ENCODE measurements at places on chromosomes 11 and 22. TPM values are rescaled to one million over a fixed set of nuclear protein-coding genes. Genes with fewer than 3 reads are reported as not detected.

Gene ARHGEF17
- 44.7 TPM for total RNA-seq

Gene CRYBA4
- not detected for total RNA-seq

Gene SAA4
- not detected for total RNA-seq

Gene DBX1
- total RNA-seq = not detected

Gene CCDC15
- total RNA-seq = 3.6 TPM

Gene CXCR5
- total RNA-seq = not detected

Gene NRGN
- total RNA-seq = 0.58 TPM

Gene UPK3A
- not detected for total RNA-seq

Gene PAX6
- 0.33 TPM for total RNA-seq

Gene KIF18A
- 22.8 TPM for total RNA-seq

Gene CHADL
- 5.0 TPM for total RNA-seq

Gene H19
- 2.9 TPM for total RNA-seq

Gene TLCD5
- 9.4 TPM for total RNA-seq

Gene DAGLA
- 2.2 TPM for total RNA-seq

Gene GRM5
- total RNA-seq = not detected

Gene SNU13
- 83.4 TPM for total RNA-seq

Gene MYRF
- 0.17 TPM for total RNA-seq

Gene CEP126
- 2.6 TPM for total RNA-seq

Gene OR8D1
- not detected for total RNA-seq

Gene TSPAN18
- total RNA-seq = not detected

Gene SLC22A6
- total RNA-seq = not detected

Gene MMP13
- total RNA-seq = not detected

Gene OR4X1
- not detected for total RNA-seq

Gene OR8H1
- not detected for total RNA-seq

Gene TRIM22
- 179 TPM for total RNA-seq

Gene TEX54
- total RNA-seq = not detected

Gene ADORA2A
- 1.2 TPM for total RNA-seq

Gene SYT12
- not detected for total RNA-seq

Gene CALCB
- total RNA-seq = not detected

Gene SAA1
- total RNA-seq = not detected

Gene TTC28
- total RNA-seq = 31.4 TPM

Gene OR2AG1
- total RNA-seq = not detected

Gene P2RX6
- 3.6 TPM for total RNA-seq

Gene ANGPTL5
- 1.3 TPM for total RNA-seq

Gene CLMP
- total RNA-seq = 262 TPM

Gene ZNF214
- total RNA-seq = 9.9 TPM

Gene EMID1
- total RNA-seq = not detected
